T-cell (primary cell): ENCODE measurements at places on chromosomes 2 and 18.

DNA sequence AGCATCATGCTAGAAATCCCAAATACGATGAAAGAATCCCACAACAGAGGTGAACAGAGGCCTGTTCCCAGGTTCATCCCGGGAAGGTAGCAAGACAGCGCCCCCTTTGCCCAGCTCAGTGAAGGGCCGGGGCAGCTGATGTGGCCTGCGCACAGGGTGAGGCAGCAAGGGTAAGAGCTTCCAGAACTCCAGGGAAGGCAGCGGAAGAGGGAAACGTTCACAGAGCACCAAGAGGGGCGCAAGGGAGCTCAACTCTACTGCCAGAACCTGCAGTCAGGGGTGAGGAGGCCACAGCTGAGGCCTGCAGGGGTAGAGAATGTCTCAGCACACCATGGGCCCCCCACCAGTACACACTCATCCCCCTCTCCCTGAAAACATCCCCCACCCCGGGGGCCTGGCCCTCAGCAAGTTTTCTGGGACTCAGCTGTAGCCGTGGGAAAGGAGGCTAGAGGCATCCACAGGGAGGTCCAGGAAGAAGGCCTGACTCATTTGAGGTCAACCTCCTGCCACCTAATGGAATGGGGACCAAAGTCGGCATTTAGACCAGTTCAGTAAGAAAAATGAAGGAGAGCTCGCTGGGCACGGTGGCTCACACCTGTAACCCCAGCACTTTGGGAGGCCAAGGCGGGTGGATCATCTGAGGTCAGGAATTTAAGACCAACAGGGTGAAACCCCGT lies 95.6 kb upstream of the ASAP2 start:
- DNase-seq: no peak

DNA sequence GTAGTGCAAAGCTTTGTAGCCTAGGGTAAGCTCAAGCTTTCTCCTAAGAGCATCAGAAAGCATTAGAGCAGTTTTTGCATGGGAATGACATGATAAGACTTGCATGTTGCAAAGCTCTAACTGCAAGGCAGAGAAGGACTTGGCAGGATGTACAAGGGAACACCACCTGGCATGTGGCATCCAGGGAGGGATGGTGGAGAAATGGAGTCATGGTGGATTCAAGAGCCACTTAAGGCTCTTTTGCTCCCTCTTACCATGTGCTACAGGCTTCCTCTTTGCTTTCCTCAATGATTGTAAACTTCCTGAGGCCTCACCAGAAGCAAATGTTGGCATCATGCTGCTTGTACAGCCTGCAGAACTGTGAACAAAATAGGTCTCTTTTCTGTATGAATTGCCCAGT lies 266.0 kb downstream of the GLI2 start:
- DNase-seq: no peak

DNA sequence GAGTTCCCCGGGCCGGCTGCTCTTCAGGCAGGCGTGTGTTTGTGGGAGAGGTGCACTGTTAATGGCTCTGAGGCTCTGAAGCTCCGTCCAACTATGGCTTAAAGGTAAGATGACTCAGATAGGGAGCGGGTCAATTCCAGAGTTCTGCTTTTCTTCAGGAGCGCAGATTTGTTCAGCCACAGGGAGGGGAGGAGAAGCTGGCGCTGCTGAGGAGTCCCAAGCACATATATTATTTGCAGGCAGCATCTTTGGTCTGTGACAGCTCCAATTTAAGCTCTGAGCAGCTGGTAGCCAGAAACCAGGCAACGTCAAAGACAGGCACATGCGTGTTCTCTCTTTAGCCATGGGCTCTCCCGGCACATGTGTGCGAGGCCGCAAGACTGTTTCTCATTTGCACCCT lies 229.2 kb downstream of the BCL2 start:
- no peak for DNase-seq

GRCh38 chr2:28096421-28096820 lies 205.9 kb downstream of the BABAM2 start:
- DNase-seq: no peak

DNA sequence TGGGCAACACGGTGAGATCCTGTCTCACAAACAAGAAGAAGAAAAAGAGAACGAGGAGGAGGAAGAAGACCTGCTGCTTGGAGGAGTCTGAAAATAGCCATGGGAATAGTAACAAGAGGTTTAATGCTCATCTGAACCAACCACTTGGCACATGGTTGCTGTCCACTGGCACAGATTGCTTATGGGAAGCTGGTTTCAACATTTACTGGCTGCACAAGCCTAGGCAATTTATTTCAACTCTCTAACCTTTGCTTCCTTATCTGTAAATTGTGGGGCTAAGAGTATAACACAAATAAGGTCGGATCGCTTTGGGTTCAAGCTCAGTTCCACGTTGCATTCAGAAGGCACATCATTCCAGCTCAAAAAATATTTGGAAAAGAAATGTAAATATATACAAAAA lies 14.2 kb upstream of the RHOB start:
- no peak for DNase-seq

DNA sequence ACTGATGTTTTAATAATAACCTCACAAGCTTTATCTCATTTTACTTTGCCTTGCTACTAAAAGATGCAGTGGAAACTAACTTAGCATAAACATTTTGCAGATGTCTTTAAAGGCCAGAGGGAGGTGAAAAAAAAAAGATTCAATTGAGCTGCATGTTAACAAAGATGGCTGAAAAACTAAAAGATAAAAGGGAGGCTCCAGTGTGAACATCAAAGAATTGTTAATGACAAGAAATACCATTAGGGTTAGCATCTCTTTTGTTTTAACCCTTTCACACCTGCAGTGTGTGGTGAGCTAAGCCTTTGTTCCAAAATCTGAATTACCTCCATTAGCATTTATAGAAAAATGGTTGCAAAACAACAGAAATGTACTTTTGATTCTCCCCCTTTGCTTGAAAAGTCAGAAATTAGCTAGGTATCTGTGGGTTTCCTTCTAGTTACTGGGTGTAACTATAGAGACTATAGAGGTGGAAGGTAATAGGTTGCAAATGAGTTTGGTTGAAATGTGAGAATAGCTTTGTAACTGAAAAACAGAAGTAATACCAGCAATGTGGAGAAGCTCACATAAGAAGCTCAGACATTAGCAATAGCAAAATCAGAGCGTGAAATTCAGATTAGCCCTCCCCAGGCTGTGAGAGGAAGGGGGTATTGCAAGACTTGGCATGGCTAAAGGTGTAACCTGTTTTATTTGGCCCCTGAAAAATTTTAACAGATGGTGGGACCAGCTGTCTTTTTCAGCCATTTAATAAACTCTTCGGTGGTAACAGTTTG lies 34.8 kb upstream of the SP5 start:
- no peak for DNase-seq

DNA sequence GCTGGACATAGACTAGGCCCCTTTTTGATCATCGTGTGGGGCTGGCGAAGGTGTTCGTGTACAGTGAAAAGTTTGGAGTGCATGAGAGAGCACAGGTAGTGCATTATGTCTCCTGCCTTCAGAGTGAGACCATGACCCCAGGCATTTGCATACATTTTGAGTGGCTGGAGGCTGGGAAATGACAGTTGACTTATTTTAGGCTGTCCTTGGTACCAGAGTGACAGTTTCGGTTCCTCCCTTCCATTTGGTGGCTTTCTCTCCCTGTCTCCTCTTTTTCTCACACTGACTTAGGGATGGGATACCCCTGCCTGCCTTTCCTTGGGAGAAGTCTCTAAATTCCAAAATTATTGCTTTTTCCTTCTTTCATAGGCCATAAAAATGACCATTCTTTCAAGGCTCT lies 20.1 kb downstream of the SERPINB12 start:
- no peak for DNase-seq

GRCh38 chr2:200851398-200852248 lies 12.8 kb downstream of the CLK1 start:
- no peak for DNase-seq

DNA sequence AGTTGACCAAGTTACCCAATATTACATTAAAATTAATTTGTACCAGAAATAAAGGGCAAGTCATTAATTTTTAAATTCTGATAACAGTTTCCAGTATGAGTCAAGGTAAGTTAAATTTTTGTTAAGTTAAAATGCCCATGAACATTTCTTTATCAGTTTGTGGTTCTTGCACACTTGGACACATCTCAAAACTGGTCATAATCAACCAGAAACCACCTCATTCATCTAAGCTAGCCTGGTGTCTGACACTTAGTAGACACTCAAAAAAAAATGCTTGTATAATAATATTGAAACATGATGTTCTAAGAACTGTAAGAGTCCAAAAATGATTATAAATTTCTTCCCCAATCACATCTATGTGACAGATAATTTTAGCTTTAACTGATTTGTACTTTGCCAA lies 62.4 kb downstream of the SATB2 start:
- no peak for DNase-seq

DNA sequence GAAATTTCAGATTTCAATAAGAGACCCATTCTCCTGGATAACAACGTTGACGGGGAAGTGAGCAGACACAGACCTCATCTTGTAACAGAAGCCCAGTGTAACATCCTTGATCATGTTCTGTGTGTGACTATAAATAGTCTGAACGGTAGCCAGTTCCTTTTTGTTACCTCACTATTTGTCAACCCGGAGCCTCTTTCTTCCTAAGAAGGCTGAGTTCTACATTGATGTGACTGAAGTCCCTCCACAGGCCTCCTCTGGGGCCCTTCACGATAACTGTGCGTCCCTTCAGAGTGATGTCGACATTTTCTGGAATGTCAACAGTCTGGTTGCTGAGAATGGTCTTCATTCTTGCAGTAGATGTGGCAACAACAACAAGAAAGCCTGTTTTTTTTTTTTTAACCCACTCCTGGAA lies 6.3 kb upstream of the PLEKHM3 start:
- no peak for DNase-seq

- no peak for DNase-seq
Measured at GRCh38 chr2:236673126-236673822, 103.6 kb downstream of the ACKR3 start.

DNA sequence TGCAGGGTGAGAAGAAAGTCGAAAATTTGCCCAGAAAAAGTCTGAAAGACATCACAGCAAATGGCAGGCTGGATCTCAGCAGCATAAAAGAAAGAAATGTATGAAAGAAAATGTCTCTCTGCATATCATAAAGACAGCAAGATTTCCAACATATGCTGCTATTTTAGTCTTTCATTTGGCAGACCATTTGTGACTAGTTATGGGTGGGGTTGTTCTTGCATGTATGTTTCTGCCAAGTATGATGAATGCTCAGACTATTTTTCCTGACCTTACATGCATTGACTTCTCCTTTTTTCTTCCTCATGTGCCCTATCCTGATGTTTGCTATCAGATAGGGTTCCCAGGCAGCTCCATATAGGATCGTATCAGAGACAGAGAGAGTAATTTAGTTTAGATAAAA lies 58.5 kb upstream of the PARD3B start:
- no peak for DNase-seq

- no peak for DNase-seq
Measured at GRCh38 chr2:146997945-146998344, 846.9 kb upstream of the ACVR2A start.

DNA sequence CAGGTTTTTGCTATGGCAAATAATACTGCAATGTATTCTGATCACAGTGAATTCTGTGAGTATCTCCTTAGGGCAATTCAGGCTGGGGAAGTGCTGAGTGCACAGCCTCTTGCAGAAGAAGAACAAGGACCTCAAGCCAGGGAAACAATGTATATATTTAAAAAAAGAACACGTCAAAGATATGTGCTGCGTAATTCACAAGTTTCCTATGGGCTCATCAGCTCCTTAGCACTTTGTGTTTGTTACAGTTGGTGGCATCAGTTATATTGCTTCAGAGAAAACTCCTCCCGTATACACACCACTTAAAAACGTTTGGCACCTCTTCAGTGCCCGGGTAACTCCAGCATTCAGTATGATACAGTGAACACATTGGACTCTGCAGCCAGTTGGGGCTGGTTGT lies 16.5 kb upstream of the MARCO start:
- DNase-seq: no peak

- no peak for DNase-seq
Measured at GRCh38 chr2:40450066-40450795, 1.7 kb downstream of the SLC8A1 start.

DNA sequence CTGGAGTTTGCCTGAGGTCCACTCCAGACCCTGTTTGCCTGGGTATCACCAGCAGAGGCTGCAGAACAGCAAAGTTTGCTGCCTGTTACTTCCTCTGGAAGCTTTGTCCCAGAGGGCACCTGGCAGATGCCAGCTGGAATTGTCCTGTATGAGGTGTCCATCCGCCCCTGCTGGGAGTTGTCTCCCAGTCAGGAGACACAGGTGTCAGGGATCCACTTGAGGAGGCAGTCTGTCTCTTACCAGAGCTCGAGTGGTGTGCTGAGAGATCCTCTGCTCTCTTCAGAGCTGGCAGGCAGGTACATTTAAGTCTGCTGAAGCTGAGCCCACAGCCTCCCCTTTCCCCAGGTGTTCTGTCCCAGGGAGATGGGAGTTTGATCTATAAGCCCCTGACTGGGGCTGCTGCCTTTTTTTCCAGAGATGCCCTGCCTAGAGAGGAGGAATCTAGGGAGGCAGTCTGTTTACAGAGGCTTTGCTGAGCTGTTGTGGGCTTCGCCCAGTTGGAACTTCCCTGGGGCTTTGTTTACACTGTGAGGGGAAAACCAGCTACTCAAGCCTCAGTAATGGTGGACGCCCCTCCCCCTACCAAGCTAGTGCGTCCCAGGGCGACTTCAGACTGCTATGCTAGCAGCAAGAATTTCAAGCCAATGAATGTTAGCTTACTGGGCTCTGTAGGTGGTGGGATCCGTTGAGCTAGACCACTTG lies 34.7 kb downstream of the TFPI start:
- DNase-seq: no peak

- no peak for DNase-seq
Measured at GRCh38 chr2:58194458-58194857, 46.7 kb downstream of the FANCL start.

DNA sequence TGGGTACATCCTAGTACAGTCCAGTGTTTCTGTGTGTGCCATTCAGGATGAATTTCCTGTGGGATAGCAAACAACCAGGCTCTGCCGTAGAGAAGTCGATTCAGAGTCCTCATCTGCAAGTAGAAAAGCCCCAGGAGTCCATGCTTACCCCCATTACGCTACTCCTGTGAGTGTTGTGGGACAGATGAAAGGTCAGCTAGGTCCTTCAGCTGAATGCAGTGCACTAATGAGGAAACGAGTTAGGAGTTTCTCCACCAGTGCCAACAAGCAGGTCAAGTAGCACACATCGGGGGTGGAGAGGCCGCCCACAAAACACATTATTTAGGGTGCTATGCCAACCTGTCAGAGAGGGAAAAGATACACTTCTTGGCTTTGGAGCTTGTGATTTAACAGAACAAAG lies 2.5 kb upstream of the GPR39 start:
- DNase-seq: no peak

DNA sequence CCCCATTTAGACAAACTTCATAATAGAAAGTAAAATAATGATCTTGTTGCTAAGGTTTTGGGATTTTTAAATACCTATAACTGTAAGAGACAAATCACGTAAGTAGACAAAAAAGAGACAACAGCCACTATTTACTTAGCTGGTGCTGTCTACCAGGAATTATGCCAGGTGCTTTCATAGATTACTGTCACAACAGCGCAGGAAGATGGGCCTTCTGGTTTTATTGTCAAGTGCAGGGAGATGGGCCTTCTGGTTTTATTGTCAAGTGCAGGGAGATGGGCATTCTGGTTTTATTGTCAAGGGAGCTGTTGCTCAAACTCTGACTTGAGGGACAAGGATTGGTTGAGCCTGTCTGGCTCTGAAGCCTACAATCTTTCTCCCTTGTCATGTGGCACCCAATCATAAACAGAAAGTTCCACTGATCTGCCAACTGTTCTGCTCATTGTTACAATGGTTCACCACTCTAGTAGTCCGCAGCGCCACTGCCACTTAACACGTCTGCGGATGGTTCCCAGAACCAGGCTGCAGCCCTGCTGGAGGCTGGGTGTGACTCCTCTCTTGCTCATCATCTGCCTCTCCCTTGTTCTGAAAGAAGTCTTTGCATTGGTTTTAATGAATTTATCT lies 95.0 kb downstream of the RNF144A start:
- DNase-seq: no peak
